ENCODE measurements at places on chromosomes 2 and 18.
A peak's percentile ranks its signal among the peaks of the same experiment; 100 is the strongest.

DNA sequence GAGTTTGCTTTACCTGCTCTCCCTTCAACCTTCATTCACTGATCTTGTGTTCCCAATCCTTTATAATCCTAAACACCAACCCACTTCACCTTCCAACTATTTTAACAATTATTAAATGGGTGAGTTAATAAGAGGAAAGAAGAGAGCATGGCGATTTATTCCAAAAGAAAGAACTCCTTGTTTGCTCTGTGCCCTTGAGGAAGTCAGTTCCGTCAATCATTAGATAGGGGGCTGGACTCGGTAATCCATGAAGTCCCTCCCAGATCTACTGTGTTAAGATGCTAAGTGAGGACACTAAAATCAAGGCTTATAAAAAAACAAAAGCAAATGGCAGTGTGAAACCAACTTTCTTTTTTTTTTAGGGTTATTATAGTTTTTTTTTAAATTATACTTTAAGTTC lies 589.9 kb downstream of the XIRP2 start:
- no peak for DNase-seq

GRCh38 chr2:38296197-38296780 lies 80.8 kb downstream of the ATL2 start:
- DNase-seq, result no peak

GRCh38 chr18:39274535-39274934 lies 1708.9 kb upstream of the CELF4 start:
- no peak for DNase-seq

DNA sequence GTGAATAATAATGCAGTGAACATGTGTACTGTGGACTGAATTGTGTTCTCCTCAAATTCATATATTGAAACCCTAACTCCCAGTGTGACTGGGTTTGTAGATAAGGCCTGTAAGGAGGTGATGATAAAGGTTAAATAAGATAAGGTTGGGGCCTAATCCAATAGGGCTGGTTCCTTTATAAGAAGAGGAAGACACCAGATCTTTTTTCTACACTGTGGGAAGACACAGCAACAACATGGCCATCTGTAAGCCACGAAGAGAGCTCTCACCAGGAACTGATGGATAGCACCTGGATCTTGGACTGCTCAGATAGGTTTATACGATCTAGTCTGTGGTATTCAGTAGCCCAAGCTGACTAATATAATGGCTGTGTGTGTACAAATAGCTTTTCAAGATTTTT lies 66.8 kb downstream of the BMPR2 start:
- no peak for DNase-seq

- no peak for DNase-seq
These were observed 129.9 kb downstream of the BCL11A start for GRCh38 chr2:60423505-60423904.

DNA sequence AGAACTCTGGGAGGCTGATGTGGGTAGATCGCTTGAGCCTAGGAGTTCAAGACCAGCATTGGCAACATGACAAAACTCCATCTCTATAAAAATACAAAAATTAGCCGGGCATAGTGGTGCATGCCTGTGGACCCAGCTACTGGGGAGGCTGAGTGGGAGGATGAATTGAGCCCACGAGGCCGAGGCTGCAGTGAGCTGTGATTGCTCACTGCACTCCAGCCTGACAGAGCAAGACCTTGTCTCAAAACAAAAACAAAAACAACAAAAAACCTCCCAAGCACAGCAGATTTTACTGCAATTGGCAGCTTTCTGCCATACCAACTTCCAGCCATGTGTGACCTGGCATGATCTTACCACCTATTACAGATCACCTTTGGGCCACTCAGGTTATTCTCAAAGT lies 57.7 kb upstream of the LRPPRC start:
- DNase-seq, result no peak

DNA sequence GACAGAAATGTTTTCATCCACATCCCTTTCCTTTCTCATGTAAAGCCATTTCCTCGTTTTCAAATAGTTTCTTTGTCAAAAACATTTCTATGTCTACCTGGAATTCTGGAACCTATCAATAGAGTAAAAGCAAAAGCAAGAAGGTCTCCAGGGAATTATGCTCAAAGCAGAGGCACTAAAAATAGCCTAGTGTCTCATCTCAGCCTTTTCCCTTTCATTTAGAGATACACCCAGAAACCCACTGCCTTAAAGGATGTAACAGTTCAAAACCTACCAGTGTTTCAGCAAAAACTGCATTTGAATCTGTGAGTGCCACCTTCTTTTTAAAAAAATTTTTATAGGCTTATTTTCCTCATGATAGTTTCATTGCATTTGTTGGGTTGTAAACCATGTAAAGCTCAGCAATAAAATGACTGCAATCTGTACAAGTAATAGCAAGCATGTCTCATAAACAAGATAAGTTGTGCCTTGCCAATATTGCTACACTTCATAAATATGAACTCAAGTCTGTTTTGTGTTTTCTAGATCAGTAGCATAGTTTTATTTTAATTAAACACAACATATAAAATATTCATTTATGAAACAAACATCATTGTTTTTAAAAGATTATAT lies 927.3 kb upstream of the ACVR2A start:
- DNase-seq, result no peak

- DNase-seq, result no peak
These were observed 48.4 kb upstream of the BCL2L11 start for GRCh38 chr2:111072220-111072871.

DNA sequence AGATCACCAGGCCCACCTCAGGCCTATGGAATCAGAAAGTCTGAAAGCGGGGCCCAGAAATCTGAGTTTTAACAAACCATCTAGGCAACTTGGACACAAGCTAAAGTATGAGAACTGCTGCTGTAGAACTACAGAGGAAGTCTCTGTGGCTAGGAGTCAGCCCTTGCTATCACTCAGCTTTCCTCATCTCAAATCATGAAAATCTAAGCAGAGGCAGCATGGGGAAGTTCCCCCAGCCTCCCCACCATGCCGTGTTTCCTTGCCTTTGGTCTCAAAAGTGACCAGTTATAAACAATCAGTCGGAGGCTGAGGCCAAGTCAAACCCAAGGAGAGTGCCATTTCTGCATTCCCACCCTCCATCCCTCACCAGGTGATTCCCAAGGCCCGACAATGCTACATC lies 404.7 kb downstream of the BCL11A start:
- no peak for DNase-seq

DNA sequence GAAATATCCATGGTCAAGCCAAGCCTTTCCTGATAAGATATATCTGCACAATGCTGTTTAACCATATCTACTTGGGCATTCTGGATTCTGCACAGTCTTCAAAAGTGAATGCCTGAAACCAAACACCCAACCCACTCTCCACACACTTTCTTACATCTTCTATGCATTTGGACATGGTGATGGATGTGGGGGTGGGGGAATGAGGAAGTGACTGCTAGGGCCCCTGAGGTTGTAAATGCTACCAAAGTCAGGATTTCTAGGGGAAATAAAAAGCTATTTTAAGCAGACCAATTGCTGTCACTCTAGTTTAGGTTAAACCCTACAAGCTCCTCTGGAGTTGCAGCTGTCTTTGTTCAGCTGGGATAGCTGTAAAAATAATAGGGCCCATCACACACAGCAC lies 26.7 kb upstream of the TGFA start:
- no peak for DNase-seq

- DNase-seq, result no peak
These were observed 38.4 kb downstream of the GALNT1 start for GRCh38 chr18:35619941-35620340.

DNA sequence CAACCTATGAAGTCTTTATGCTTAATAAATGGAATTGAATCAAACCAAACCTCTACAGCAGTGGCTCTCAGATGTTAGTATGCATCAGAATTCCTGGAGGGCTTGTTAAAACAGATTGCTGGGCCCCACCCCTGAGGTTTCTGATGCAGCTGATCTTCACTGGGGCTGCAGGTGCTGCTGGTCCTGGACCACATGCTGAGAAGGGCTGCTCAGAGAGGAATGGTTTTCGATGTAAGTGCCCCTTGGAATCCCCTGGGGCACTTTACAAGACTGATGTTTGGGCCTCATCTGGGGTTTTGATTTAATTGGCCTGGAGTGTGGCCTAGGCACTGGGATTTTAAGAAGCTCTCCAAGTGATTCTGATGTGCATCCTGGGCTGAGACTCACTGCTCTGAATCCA lies 403.8 kb upstream of the HS6ST1 start:
- no peak for DNase-seq

GRCh38 chr2:224947566-224947965 lies 94.7 kb downstream of the DOCK10 start:
- no peak for DNase-seq

DNA sequence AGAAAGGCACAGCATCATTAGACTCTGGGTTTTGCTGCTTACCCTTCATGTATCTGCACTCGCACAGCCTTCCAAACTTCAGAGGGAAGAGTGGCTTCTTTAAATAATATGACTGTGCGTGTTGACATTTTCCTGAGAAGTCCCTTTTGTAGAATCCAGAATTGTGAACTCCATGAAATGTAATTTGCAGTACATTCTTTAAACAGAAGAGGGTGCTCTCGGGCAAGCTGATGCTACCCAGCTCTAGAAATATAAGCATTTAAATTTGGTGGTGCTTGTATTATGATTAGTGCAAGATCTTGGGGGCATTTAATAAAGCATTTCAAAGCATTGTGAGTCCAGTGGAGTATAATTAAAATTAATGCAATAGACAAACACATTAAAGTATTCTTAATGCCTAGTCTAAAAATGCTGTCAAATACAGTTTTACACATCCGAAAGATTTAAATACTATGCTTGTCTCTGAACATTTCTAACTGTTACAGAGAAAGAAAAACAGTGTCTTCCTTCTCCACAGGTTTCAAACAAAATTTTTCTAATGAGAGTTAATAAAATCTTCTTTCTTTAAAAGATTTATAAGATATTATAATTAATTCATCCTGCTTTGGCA lies 17.3 kb upstream of the GTF2A1L start:
- no peak for DNase-seq

- DNase-seq, result no peak
These were observed 53.4 kb downstream of the KLF7 start for GRCh38 chr2:207112383-207112782.

- no peak for DNase-seq
These were observed 142.3 kb downstream of the BCL2 start for GRCh38 chr18:63177259-63177658.

GRCh38 chr18:55779691-55780585 lies 191.9 kb upstream of the TCF4 start:
- DNase-seq, result no peak

DNA sequence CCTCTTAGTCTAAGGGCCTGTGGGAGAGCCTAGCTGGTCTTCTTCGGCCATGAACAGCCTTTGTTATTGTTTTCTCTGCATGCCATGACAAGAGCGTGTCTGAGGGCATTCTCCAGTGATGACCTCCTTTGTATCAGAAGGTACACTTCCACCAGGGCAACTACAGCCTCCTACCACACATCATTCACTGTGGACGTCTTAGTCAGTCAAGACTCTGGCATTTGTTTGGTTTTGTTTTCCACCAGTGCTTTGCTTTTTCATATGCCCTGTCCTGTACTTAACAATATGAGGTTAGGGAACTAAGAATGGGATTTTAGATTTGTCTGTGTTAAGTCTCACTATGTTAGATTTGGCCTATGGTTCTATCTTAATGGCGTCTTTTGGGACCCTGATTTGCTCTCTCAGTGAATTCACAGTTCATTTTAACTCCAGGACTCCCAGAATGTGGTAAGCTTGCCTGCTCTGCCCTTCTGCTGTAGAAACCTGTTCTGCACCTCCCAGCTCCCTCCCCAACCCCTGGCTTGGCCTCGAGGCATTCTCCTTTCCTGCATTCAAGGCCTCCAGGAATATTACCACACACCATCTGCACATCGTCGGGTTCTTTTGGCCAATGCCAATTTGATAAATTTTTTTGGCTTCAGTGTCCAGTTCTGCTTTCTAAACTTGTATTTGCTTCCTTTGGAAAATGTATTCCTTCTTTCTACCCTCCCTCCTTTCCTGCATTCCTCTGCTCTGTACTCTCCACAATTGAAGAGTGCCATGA lies 42.8 kb upstream of the IL1R1 start:
- no peak for DNase-seq

DNA sequence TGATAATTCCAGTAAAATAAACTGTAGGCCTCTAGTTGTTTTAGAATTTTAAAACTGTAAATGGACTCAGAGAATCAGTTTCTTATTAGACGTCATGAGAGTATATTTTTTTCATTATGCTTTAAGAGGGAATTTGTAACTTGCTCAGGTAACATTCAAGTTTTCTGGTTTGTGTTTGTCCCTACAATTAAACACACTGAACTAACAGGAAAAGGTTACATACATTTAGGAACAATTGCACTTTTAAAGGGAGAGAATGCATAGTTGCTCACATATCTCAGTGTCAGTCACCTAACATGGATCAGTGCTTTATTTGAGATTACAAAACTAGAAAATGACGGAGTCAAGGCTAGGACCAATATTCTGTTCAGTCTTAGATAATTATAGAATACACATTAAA lies 3.1 kb downstream of the COL3A1 start:
- DNase-seq, result no peak

DNA sequence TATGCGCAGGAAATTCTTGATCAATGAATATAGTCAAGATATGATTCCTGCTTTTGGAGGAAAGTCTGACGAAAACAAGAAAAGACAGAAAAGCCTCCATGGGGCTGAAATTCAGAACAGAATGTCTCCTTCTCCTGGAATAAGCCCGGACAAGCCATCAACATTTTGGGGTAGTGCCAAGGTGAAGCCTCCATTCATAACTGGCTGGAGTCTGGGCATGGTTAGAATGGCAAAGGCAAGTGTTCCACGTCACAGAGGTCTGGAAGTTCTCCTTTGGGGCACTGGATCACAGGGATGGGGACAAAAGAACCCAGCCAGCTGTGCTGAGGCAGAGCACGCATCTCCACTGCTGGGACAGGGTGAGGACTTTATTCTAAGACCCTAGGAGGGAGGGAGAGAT lies 505.7 kb downstream of the CMPK2 start:
- DNase-seq, result no peak

- DNase-seq, result no peak
These were observed 25.9 kb upstream of the SULT1C4 start for GRCh38 chr2:108351889-108352288.

DNA sequence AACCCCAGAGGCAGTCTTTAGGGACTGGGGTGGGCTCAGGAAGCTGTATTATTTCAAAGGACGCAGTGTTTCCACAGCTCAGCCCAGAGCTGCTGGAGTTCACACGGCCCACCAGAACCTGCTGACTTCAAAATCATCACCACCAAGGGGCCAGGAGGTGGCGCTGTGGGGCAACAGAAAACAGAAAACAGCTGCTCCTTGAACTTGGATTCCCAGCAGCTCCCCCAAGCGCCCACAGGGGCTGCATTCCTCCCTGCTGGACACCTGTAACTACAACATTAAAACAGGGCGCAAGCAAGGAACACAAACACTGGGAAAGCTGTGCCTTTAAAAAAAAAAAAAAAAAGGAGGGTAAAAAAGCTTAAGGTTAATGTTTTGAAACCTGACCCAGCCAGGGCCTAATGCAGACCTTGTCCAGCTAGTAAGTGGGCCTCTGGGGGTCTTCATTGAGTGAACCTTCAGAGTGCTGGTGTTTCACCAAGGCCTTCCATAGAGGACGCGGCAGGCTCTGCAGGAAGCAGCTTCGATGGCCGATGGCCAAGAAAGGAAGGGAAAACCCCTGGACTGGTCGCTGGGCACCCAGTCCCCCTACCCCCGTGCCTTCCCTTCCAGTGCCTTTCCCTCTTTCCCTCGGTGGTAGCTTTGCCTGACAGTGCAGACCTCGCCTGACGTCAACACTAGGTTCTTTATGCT lies 25.9 kb downstream of the MLPH start:
- peak; percentile 76 for DNase-seq

GRCh38 chr2:217864963-217865772 lies 137.6 kb downstream of the TNS1 start:
- no peak for DNase-seq

GRCh38 chr2:63408530-63408929 lies 179.7 kb downstream of the WDPCP start:
- DNase-seq, result no peak

GRCh38 chr2:39069890-39070465 lies 50.9 kb downstream of the SOS1 start:
- DNase-seq, result no peak
